ENCODE measurements at places on chromosomes 16 and 17.

DNA sequence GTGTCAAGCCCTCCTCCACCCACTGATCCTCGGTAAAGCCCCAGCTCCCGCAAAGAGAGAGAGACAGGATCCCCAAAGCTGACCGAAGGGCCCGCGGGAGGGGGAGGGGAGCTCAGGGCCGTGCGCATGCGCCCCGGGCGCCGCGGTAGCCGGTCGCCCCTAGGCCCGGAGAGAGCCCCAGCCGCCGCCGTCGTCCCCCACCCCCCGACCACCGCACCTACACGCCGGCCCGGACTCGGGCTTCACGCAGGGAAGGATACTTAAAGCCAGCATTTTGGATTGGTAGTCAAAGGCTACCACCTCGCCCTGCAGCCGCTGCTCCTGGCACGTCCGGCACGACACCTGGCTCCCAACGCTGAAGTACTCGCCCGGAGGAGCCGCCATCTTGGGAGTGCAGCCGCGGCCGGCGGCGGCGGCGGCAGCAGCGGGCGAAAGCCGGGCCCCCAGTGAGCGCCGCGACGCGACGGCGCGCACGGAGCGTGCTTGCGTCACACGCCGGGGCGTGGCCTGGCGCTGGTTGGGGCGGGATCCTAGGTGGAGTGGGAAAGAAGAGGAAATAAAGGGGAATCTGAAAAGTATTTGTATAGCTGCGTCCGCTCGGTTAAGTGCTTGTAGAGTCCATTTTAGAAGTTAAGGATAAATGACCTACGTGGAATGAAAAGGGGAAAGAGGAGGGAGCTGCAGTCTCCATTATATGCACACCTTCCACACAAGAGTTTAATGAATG, at the start of gene LSM12:
LSM12 (minus strand) TSS at position 468 of the 727 bp plus-strand sequence; CDS start at position 384, 84 bp downstream.
- no peak for DNase-seq

- DNase-seq, result no peak
These were observed 85.3 kb upstream of the FOXF1 start for GRCh38 chr16:86424985-86425384.

DNA sequence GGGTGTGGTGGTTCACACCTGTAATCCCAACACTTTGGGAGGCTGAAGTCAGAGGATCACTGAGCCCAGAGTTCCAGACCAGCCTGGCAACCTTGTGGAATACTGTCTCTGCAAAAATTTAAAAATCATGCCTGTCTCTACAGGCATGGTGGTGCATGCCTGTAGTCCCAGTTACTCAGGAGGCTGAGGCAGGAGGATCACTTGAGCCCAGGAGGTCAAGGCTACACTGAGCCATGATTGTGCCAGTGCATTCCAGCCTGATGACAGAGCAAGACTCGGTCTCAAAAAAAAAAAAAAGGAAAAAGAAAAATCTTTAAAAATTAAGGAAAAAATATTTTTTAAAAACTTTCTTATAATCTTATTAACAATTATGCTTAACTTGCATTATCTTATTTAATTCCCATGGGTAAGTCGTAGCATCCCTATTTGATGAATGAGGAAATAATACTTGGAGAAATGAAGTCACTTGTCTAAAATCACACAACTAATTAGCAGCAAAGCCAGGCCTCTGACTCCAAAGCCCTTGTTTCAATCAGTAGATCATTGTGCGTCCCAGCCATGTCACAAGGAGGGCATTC, 13.6 kb downstream of the MFSD11 start:
- DNase-seq, result no peak

DNA sequence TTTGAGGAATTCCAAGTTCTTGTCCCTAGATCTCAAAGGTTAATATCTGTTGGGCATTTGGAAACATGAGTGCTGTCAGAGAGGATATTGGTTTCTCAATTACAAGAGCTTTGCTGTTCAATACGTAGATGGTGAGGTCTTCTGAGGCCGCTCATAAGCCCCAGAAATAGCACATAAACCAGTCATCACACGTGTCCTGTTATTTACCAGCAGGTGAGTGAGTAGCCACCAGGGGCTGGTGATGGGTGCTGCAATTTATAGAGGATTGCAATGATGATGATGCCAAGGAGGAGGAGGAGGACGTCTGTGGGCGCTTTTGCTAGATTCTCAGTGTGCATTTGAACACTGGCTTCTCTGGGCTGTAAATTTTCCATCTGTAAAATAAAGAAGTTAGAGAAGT, 89.0 kb downstream of the SALL1 start:
- DNase-seq, result no peak

DNA sequence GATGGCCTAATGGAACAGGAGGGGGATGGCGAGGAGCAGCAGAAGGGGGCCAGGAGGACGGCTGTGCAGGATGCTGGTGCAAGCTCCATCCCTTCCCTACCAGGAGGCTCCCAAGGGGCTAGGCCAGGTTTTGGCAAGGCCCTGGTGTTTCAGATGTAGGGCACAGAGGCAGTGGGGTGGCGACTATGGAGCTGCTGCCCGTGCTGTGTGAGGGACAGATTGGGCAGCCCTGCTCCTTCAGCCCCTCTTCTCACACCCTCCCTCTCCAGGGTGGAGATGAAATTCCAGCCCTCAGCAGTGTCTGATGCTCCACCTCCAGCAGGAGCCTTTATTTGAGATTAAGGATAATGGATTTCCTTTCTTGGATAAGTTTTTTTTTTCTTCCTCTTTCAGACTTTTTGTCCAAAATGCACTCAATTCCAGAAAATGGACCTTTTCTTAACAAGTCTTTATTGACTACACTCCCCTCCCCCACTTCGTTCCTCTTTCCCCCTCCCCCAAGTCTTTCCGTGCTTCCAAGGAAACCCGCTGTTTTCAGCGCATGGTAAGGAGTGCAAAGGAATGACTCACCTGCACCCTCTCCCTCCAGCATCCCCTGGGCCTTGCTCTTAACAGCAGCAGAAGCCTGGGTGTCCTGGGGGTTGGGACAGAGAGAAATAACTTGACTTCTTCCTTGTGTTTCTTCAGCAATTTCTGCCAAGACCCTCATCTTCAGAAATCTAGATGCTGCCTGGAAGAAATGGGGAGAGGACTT, 95.2 kb downstream of the CCDC182 start:
- DNase-seq, result no peak

GRCh38 chr17:79948945-79949655, 86.6 kb downstream of the TBC1D16 start:
- DNase-seq, result no peak

GRCh38 chr17:1752425-1753262, 9.2 kb upstream of the SERPINF1 start:
- no peak for DNase-seq

GRCh38 chr16:88284626-88285513, 97.9 kb upstream of the ZNF469 start:
- no peak for DNase-seq

DNA sequence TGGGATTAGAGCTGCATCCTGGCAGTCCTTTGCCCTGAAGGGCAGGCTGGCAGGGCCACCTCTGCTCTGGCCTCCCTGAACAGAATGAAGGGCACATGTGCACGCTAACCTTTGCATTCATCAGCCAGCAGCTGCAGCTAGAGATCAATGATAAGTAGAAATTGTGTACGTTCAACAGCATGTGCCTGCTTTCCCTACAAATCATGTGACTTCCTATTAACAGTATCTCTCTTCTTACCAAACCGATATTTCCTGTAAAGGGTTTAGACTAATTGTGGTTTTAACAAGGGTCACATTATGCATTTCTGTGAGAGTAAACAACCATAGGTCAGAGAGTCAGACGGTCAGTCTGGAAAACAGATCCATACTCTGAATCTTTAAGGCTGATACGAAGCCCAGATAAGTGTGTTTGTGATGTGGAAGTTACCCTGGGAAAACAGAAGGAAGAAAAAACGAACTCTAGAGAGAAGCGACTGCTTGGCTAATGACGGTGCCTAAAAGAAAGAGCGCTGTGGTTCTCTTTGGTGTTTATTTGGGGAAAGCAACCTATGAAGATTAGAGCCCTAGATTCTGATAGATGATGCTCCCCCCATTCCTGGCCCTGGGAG, 219.4 kb downstream of the MAF start:
- DNase-seq, result no peak

- DNase-seq, result no peak
These were observed 2.2 kb upstream of the NTN3 start for GRCh38 chr16:2468725-2469398.

DNA sequence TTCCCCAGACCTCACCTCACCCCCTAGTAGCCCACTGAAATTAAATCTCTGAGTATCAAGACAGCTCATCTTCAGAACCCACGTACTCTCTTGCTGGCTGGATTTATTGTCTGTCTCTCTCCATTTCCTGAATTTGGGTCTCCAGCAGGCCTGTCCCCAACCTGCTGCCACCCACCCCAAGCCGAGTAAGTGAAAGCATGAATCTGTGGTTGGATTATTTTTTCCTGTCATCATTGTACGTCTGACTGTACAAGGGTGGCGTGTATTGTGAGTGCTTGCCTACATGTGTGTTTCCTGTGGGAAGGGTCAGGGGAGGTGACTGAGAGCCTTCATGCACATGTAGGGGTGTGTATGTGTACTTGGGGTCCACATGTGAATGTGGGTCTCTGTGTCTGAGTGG, 5.4 kb downstream of the TNP2 start:
- no peak for DNase-seq

DNA sequence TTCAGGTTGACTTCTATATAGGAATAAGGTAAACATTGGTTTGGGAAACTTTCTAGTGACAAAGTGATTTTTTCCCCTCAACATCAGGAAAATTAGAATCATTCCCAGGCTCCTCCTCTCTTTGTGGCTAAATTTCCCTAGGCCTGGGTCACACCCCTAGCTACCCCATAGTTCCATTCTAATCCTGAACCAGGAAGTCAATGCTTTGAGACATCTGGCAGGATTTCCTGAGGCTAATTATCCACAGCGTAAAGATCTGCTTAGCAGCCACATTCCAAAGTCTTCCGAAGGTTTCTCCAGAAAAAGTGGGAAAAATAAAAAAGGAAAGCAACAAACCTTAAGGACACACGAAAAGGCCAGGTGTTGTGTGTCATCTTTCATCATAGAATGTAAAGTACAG, 60.3 kb upstream of the CORO6 start:
- DNase-seq, result no peak

GRCh38 chr16:72786606-72787005, 261.3 kb downstream of the ZFHX3 start:
- no peak for DNase-seq

GRCh38 chr16:10206215-10206614, 24.0 kb upstream of the GRIN2A start:
- DNase-seq, result no peak

DNA sequence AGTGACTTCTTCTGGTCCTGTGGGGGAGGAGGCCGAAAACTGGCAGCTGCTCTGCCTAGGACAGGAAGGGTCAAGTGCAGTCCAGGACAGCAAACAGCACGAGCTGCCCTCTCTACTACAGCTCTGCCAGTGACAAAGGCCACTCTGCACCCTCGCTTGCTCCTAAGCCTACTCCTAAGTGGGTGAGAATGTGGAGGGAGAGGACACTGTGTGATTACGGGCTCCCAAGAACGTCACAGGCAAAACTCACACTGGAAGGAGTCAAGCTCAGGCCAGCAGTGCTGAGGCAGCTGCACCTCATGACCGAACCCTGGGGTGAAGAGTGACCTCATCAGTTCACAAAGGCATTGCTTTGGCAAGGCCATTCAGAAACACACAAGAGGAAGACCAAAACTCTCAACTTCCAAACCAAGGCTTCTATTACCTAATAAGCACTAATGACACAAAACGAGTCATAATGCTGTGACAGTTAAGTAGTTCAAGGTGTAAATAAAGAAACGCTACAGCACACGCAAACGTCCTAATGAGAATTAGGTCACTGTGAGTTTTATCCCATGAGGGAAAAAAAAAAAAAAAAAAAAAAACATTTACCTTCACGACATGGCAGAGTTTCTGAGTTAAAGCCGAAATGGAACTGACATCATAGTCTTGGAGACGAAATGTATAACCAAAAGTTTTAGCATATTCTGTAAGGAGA, 35.1 kb downstream of the MARF1 start:
- no peak for DNase-seq

- DNase-seq, result no peak
These were observed 220.1 kb upstream of the GSE1 start for GRCh38 chr16:85392756-85393673.

DNA sequence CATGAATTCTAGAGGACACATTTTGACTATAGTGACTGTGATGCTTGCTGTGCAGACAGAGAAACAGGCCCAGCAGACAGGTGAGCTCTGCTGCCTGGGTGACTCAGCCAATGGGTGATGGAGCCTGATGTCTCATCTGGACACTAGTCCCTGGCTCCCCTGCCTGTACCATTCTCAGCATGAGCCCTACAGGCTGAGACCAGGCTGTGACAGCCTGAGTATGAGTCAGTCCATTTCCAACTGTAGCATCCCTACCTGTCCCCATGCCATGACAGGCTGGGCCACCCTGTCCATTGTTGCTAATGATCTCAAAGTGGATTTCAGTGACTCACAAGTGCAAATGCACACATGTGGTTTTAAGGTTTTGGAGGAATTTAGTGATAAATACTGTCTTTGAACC, 102.5 kb upstream of the EEF2KMT start:
- no peak for DNase-seq

- no peak for DNase-seq
These were observed 46.7 kb downstream of the WNT3 start for GRCh38 chr17:46771561-46772474.

- no peak for DNase-seq
These were observed 48.3 kb downstream of the WDR45B start for GRCh38 chr17:82599674-82600661.

- no peak for DNase-seq
These were observed 215.4 kb downstream of the CHD9NB start for GRCh38 chr16:52837251-52837650.

- no peak for DNase-seq
These were observed 2.6 kb downstream of the ABCA9 start for GRCh38 chr17:69058165-69058564.

DNA sequence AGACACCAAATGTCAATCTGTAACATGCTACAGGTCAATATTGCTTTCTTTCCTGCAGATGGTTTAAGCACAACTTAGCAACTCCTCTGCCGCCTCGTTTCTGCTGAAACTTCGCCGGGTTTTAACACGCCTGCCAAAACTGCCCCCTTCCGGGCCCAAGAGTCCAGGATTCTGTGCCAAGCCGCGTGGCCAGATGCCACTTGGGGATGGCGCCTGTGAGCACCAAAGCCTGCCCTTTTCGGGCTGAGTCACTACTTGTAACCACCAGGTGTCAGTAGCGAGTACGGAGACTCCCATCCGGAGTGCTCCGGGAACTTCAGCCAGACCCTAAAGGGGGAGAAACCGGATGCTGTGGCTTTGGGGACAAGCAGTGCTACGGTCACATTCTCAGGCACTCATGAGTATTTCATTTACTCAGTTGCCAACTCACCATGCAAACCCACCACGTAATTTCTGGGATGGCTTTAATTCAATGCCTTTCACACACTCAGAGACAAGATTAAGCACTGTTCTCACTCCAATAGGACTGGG, 7.8 kb downstream of the PMP22 start:
- no peak for DNase-seq

- no peak for DNase-seq
These were observed 11.0 kb downstream of the BRCA1 start for GRCh38 chr17:43114151-43114552.

DNA sequence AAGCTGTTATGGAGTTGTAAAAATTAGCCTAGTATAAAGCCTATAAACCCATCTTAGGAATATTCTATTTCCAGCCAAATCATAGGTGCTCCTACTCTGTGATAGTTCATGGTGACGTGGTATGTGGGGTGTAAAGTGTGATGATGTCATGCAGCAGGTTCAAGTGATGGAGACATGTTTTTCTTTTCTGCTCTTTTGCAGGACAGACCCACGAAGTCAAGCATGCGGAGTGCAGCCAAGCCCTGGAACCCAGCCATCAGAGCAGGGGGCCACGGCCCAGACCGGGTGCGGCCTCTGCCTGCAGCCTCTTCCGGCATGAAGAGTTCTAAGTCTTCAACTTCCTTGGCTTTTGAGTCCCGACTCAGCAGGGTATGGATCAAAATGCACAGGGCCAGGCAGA, 87.3 kb downstream of the SPECC1 start:
- no peak for DNase-seq

- no peak for DNase-seq
These were observed 11.8 kb downstream of the LASP1 start for GRCh38 chr17:38881600-38882191.
